Kidney (tissue), 22 donors: ENCODE measurements at places on chromosomes 1 and 21. TPM values are rescaled to one million over a fixed set of nuclear protein-coding genes. Genes with fewer than 3 reads are reported as not detected.

The KCNH1 gene
- polyA plus RNA-seq: not detected

The CHD5 gene
- polyA plus RNA-seq: 0.54 TPM

The PGBD5 gene
- polyA plus RNA-seq: 2.0 TPM

The CFAP45 gene
- polyA plus RNA-seq: 14.2 TPM

The MPZ gene
- 3.0 TPM for polyA plus RNA-seq

The RXFP4 gene
- polyA plus RNA-seq: 0.32 TPM

The OR2AK2 gene
- not detected for polyA plus RNA-seq

The AK5 gene
- polyA plus RNA-seq: 2.5 TPM

The E2F2 gene
- polyA plus RNA-seq: not detected

The CCDC17 gene
- 1.0 TPM for polyA plus RNA-seq

The CFHR5 gene
- polyA plus RNA-seq: not detected

The AMY1A gene
- polyA plus RNA-seq: not detected

The GUCA2B gene
- not detected for polyA plus RNA-seq

The MX1 gene
- polyA plus RNA-seq: 22.9 TPM

The ANGPTL1 gene
- 8.2 TPM for polyA plus RNA-seq

The CRNN gene
- not detected for polyA plus RNA-seq

The CENPF gene
- polyA plus RNA-seq: 0.39 TPM

The FMN2 gene
- 3.4 TPM for polyA plus RNA-seq

The KPRP gene
- polyA plus RNA-seq: not detected

The SPRR2A gene
- not detected for polyA plus RNA-seq

The TSACC gene
- 1.1 TPM for polyA plus RNA-seq

The NEK2 gene
- polyA plus RNA-seq: not detected

The CFAP410 gene
- polyA plus RNA-seq: 45.3 TPM

The GIPC2 gene
- polyA plus RNA-seq: 20.3 TPM

The CLIC6 gene
- polyA plus RNA-seq: 2.1 TPM

The TAF13 gene
- 35.4 TPM for polyA plus RNA-seq

The FAM72D gene
- polyA plus RNA-seq: 0.24 TPM

The UQCRHL gene
- polyA plus RNA-seq: 11.8 TPM

The THEM5 gene
- not detected for polyA plus RNA-seq

The EPHA8 gene
- polyA plus RNA-seq: not detected

The FABP3 gene
- polyA plus RNA-seq: 542 TPM

The CLCA1 gene
- not detected for polyA plus RNA-seq

The TAF1A gene
- 1.9 TPM for polyA plus RNA-seq

The OR2T11 gene
- polyA plus RNA-seq: not detected

The BEND5 gene
- polyA plus RNA-seq: 27.1 TPM

The OR2M3 gene
- not detected for polyA plus RNA-seq

The ELAPOR1 gene
- polyA plus RNA-seq: 0.28 TPM

The RAP1GAP gene
- 200 TPM for polyA plus RNA-seq

The GJA5 gene
- 36.4 TPM for polyA plus RNA-seq

The REN gene
- 1,159 TPM for polyA plus RNA-seq
